Retina (tissue), 1 donor: ENCODE measurements at places on chromosomes 4 and X.
A peak's percentile ranks its signal among the peaks of the same experiment; 100 is the strongest.

- DNase-seq, result no peak
Observed at GRCh38 chrX:9861711-9862110, 75.5 kb downstream of the SHROOM2 start.

DNA sequence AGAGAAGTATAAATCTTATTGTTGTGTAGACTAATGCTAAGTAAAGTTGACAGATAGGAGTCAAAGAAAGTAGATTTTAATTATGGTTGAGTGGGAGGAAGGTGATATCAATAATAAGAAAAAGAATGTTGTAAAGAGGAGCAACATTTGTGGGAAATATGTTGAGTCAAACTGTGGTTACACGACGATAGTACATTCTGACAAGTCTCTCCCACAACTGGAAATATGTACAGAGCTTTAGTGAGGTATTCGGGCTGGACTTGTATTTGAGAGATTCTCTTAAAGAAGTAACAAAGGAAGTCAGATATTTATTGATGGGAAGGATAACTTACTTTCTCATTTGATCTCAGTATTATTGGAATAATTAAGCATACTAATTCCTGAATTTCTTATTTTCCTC is 525.3 kb upstream of the MAGEB2 start:
- DNase-seq, result no peak

DNA sequence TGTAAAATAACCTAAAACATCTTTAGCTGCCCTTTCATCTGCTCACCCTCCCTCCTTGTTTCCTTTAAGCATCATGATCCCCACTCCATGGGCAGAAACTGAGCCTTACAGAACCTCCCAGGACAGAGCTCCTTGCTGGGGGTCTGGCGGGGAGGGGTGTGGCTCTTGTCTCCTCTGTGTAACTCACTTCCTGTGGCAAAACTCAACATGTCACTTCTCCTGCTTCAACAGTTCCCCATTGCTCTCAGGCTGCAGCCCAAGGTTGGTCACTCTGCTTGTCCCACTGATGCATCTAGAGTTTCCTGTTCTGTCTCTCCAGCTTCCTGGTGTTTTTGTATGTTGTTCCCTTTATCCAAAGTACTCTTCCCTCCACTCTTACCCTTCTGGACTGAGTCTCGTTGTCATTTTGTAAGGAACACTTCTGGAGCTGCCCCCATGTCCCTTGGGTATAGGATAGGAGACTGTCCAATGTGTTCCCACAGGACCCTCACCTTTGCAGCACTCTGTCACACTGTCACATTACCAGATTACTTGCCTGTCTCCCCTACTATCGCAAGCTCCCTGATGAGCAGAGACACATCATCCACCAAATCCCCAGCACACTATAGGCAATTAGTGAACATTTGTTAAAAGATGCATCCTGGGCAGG is 19.6 kb downstream of the TMEM31 start:
- no peak for DNase-seq

DNA sequence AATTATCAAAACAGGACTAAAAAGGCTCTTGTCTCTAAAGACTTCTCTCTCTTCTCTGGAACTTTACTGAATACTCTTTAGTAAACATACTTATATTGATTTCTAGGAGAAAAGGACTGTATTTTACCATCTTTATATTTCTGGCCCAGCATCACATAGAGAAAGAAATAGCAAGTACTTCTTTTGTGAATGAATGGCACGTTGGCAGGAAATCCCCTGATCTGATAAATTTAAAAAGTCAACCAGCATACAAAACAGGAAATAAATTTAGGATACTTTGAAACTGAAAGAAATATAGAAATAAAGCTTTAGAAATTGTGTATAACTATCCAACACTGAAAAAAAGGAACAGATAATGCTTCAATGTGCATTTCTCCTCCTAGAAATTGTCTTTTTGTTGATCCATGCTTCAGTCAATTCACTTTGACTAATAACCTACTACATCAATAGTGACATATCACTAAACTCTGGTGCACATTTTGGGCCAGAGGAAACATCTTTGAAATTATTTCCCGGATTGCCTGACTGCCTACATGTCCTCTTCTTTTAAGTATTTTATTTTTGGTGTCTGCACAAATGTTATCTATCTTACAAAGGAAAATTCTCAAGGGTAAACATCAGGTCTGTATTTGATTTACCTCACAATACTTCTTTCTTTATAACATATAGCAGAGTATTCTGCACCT is 183.5 kb upstream of the FSTL5 start:
- DNase-seq, result no peak

DNA sequence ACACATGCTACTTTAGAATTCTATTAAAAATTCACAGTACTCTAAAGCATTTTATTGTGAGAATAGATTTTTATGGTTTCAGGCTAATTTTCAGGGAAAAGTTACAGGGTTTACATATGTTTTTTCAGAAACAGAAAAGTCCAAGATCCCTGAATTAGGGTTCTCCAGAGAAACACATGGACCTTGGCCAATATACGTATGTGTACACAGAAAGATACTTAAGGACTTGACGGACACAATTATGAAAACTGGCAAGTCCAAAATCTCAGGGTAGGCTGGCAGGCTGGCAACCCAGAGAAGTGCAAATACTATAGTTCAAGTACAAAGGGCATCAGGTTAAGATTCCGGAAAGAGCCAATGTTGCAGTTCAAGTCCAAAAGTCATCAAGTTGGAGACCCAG is 1897.8 kb upstream of the PCDH10 start:
- no peak for DNase-seq

GRCh38 chrX:13742397-13743176 is 8.0 kb downstream of the OFD1 start:
- no peak for DNase-seq

- peak; percentile 42 for DNase-seq
Observed at GRCh38 chrX:102154218-102154860, 1.4 kb downstream of the BEX5 start.

DNA sequence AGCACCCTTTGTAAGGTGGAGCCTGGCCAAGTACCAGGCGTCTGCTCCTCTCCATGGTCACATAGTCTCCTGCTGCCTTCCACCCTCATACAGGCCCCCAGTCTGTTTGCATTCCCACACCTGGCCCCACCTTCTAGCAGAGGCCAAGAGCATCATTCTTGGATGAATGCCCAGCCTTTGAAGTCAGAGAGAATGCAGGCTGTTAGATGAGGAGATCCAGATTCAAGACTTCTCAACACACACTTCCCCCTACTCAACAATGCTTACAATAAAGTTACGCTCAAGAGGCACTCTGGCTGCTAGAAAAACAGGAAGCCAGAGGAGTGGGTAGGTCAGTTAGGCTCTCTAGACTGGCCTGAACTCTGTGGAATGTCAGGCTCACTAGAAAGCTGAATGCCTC is 43.3 kb downstream of the SHROOM4 start:
- DNase-seq, result no peak

GRCh38 chrX:14354521-14354920 is 174.8 kb upstream of the GLRA2 start:
- no peak for DNase-seq

DNA sequence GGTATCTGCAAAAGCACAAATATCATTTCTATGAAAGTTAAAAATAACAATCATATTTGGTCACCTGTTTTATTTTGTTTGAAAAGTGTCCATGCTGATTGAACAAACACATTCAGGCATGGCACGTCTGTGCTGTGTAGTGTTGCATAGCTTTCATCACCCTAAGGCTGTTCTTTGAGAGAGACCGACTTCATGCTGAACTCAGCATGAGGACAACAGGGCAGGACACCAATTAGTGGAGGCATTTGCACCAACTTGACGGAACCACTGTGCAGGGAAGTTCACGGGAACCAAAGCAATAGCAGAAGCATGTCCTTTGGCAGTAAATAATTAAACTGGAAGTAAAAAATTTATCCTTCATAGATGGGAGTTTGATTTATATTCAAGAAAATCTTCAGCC is 158.4 kb upstream of the SLC7A11 start:
- DNase-seq, result peak; percentile 42

DNA sequence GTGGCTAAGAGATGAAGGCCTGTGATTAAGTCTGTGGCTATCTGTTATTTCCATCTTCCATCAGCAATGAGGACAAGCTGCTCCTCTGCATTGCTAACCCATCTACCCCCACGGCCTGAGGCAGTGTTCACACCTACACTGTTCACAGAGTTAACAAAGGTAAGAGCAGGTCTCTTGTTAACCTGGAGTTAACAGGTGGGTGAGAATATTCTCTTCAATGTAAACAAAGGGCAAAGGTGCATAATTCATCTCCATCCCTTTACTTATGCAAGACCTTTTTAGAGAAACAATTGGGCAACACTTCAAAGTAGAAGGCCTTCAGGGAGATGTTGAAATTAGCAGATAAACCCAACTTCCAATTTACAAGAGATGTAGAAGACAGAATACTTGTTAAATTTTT is 2.8 kb downstream of the SLC35A2 start:
- DNase-seq, result no peak

GRCh38 chrX:44596277-44596676 is 53.6 kb upstream of the FUNDC1 start:
- no peak for DNase-seq

GRCh38 chrX:148474030-148474429 is 26.4 kb upstream of the AFF2 start:
- no peak for DNase-seq

- no peak for DNase-seq
Observed at GRCh38 chr4:48943387-48943786, 36.8 kb upstream of the OCIAD2 start.

- no peak for DNase-seq
Observed at GRCh38 chrX:39869846-39870601, 227.7 kb downstream of the BCOR start.

- DNase-seq, result no peak
Observed at GRCh38 chr4:87632469-87632868, 17.6 kb upstream of the DMP1 start.

- no peak for DNase-seq
Observed at GRCh38 chr4:14193601-14194000, 566.1 kb upstream of the BOD1L1 start.

DNA sequence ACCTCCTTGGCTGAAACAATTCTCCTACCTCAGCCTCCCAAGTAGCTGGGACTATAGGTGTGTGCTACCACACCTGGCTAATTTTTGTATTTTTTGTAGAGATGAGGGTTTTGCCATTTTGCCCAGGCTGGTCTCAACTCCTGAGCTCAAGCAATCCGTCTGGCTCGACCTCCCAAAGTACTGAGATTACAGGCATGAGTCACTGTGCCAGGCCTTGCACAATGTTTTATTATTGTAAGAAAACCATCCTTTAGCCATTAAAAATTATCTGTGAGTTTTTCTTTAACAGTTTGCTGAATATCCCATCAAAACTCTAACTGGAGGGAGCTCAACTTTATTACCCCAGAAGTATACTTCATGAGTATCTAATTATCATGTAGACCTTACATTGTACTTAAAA is 900.3 kb downstream of the PCDH7 start:
- no peak for DNase-seq

- DNase-seq, result peak; percentile 28
Observed at GRCh38 chr4:53520116-53520515, 71.2 kb downstream of the LNX1 start.

DNA sequence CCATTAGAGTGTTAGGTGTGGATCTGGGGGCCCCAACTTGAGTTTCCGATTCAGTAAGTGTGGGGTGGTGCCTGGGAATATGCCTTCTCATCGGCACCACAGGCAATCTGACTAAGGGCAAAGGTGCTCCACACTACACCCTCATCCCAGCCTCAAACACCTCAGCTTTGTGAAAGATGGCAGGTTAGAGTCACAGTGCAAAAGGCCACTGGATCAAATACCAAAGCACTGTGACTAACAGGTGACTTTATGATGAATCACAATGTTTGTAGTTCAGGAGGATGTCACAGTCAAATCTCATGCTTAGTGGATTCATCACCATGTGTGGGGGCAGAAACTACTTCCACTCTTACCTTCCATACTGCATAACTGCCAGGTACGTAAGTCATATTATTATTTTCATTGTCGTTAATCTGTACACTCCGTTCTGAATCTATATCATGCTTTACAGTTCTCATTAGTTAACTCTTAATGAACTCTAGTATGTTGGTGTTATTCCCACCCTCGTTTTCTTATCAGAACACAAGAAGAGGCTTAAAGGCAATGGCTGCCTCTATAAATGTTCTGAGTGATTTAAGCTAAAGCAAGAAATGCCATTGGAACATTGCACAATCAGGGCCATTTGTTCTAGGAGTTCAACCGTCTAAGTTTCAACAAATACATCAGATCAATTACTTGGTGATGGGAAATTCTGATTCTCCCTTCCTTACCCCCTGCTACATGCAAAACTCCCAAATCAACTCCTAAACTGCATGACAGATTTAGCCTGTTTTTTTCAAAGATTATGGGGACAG is 50.2 kb downstream of the PRKG2 start:
- DNase-seq, result no peak

- no peak for DNase-seq
Observed at GRCh38 chrX:9647431-9647830, 118.2 kb downstream of the GPR143 start.

GRCh38 chr4:178556796-178557195 is 1114.6 kb upstream of the AGA start:
- no peak for DNase-seq

DNA sequence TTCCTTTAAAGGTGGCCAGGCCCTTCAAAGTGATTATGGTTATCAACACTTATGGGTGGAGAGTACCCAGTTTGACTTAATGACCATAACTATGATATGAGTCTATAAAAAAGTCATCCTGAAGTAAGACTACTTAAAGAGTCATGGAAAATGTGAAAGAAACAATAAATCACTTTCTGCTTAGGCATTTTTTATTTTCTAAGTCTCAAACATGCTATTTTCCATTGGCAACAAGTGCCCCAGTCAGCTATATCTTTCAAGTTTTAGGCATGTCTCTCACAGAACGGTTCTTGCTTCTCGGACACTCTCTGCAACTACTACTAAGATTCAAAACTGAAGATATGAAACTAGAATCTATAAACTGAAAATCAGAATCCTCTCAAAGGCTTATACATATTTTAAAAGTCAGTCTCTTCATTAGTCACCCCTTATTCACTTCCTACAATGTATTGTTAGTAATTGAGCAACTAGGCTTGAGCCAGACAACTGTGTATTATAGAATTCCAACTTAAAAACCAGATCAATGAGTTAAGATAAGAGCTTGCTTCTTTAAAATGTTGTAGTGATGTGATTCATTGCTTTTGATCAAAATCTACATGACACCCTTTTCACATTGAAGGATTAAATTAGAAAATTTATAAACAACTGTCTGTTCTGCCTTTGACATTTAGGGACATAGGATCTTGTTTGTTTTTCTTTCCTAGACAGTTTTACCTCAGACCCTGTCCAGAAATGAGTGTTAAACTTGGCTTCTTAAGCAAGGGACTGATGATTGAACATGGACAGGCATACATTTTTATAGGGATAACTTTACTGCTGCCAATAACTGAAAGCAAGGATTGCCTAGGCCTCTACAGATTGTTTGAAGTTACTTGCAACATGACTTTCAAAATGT is 2.9 kb downstream of the ANTXR2 start:
- DNase-seq, result no peak

- no peak for DNase-seq
Observed at GRCh38 chr4:105102016-105102415, 44.7 kb upstream of the TET2 start.

DNA sequence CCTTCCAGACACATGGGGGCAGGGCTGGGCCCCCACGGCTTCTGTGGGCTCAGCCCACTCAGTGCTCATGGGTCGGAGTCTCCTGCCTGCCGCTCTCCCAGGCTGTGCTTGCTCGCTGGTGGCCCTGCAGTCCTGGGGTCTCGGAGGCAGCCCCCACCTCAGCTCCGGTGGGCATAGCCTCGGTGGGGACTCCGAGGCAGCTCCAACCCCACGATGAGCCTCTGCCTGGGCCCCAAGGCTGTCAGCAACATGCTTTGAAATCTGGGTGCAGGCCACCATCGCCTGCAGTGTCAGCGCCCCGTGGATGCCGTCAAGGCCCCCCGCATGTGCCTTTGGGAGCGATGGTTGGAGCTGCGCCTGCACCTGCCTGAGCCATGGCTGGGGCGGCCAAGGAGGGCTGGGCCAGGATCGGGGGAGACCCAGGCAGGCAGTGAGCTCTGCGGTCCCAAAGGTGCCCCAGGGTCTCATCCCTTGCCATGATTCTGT is 30.2 kb upstream of the SPON2 start:
- no peak for DNase-seq
